Forelimb muscle (tissue), 1 donor: ENCODE measurements at places on chromosomes 11 and 22. TPM values are rescaled to one million over a fixed set of nuclear protein-coding genes. Genes with fewer than 3 reads are reported as not detected.

GRCh38 chr11:75514596-75514995, 11.1 kb downstream of the GDPD5 start:
- DNase-seq = no peak

- DNase-seq = no peak
Measured at GRCh38 chr11:121154486-121155314, 53.7 kb downstream of the TECTA start.

Gene C11orf21
- 3.1 TPM for polyA plus RNA-seq

Gene TYR
- not detected for polyA plus RNA-seq

- DNase-seq = no peak
Measured at GRCh38 chr11:44923115-44923514, 27.6 kb downstream of the TP53I11 start.

DNA sequence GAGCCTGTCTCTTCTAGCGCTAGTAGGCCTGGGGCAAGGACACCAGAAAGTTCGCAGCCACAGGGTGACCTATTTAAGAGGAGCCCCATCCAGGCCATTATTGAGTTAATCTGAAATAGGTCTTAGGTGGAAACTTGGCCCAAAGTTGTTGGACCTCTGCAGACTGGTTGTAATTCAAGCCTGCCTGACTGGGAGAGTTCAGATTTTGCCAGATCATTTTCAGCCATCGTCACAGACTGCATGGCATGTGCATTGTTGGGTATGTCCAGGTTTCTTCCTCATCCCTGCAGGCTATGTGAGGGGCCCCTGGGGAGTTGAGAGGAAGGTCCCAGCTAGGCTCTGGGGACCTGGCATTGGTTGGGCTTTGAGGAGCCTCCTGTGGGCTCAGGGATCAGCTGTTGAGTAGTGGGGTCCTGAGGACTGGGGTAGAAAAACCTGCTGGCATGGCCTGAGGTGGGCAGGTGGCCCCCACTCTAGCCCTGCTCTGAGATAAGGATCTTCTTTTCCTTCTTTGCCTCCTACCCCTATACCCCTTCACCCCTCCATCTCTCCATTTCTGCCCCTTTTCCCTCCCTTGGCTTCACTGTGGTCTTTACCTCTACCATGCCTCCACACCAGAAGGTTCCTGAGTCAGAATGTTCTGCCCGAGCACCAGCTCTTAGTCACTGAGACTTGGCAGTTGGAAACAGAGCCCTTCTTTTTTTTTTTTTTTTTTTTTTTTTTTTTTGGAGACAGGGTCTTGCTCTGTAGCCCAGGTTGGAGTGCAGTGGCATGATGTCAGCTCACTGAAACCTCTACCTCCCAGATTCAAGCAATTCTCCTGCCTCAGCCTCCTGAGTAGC, 112.7 kb downstream of the MORC2 start:
- no peak for DNase-seq

DNA sequence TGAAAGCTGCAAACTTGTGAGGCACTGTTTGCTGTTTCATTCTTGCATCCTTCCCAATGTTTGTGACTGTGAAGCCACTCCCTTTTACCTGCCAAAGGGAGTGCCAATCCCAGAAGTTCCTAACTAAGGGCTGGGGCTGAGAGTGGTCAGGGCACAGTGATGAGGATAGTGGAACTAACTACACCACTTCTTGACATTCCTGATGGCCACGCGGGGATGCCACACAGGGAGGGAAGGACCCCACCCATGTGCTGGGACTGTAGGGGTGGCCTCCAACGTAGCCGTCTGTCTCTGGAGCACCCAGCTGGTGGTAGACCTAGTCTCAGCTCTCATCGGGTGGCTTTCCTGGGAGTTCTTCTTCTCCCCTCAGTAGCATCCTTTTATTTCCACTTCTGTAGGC, 335.5 kb downstream of the CADM1 start:
- DNase-seq = no peak

Gene INPP5J
- 1.6 TPM for polyA plus RNA-seq

GRCh38 chr11:1546536-1547466, 25.3 kb downstream of the DUSP8 start:
- DNase-seq = no peak

Gene CHEK1
- 8.6 TPM for polyA plus RNA-seq

Gene PLEKHB1
- 1.5 TPM for polyA plus RNA-seq

Gene CALCB
- 0.68 TPM for polyA plus RNA-seq

Gene ADM
- 7.4 TPM for polyA plus RNA-seq

Gene GAS2
- 10.9 TPM for polyA plus RNA-seq

GRCh38 chr11:83677730-83678129, 391.6 kb upstream of the CCDC90B start:
- DNase-seq = no peak

- no peak for DNase-seq
Measured at GRCh38 chr11:12097219-12097618, 13.2 kb upstream of the MICAL2 start.

DNA sequence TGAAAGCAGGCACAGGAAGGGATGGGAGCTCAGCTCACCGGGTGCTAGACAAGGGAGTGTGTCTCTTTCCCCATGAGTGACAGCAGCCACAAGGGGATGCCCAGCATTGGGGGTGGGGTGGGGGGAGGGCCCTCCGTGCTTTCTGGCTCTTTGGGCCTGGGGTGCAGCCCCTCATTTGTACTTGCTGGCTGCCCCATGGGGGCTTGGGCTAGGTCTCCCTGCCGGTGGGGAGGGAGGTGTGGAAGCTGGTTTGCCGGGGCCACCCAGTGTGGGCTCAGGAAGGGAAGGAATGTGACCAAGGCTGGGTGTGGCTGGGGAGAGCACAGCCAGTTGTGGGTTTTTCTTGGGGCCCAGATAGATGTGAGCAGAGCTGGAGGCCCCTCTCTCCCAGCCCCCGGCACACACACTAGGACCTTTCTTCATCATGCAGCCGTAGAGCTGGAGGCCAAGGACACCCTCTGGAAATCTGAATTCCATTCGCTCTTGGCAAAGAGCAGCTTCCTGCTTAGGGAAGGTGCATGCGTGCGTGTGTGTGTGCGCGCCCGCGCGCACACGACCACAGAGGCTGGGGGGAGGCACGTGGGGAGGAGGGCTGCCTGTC, 25.8 kb downstream of the KCNQ1OT1 start:
- no peak for DNase-seq

GRCh38 chr22:36765131-36765942, 10.6 kb downstream of the IFT27 start:
- no peak for DNase-seq
